ENCODE measurements at places on chromosomes 12 and 14. TPM values are rescaled to one million over a fixed set of nuclear protein-coding genes. Genes with fewer than 3 reads are reported as not detected.

RNASE11 gene
- not detected for total RNA-seq

EIF5 gene
- 160 TPM for total RNA-seq

MIP gene
- not detected for total RNA-seq

TMEM119 gene
- total RNA-seq: 611 TPM

FOXM1 gene
- total RNA-seq: 2.8 TPM

RNASE2 gene
- total RNA-seq: not detected

INSM2 gene
- not detected for total RNA-seq

TAS2R20 gene
- total RNA-seq: 2.8 TPM

TAS2R43 gene
- 0.33 TPM for total RNA-seq

ATF7IP gene
- 32.0 TPM for total RNA-seq

RAB15 gene
- 4.1 TPM for total RNA-seq

LRRK2 gene
- total RNA-seq: 15.3 TPM

L3HYPDH gene
- 55.1 TPM for total RNA-seq

ABHD12B gene
- total RNA-seq: not detected

C12orf50 gene
- 0.17 TPM for total RNA-seq

PPP1R3E gene
- 5.3 TPM for total RNA-seq

WNT1 gene
- total RNA-seq: not detected

VDR gene
- total RNA-seq: 17.0 TPM

TPPP2 gene
- not detected for total RNA-seq

RERGL gene
- not detected for total RNA-seq

ADAMTS20 gene
- not detected for total RNA-seq

ANKS1B gene
- 0.87 TPM for total RNA-seq

TAS2R31 gene
- total RNA-seq: 5.1 TPM

OSBPL8 gene
- total RNA-seq: 105 TPM

TRPV4 gene
- total RNA-seq: 2.5 TPM

LBHD2 gene
- not detected for total RNA-seq

LRTM2 gene
- total RNA-seq: not detected

AEBP2 gene
- total RNA-seq: 20.3 TPM

ADSS1 gene
- 7.1 TPM for total RNA-seq

TTC6 gene
- under 0.01 TPM for total RNA-seq

OLR1 gene
- total RNA-seq: not detected

SLC35F4 gene
- total RNA-seq: not detected

CBLN3 gene
- 11.4 TPM for total RNA-seq

VRK1 gene
- 38.4 TPM for total RNA-seq
